ENCODE measurements at places on chromosomes 11 and 22.

GRCh38 chr11:14261066-14261465, 97.9 kb downstream of the RRAS2 start:
- DNase-seq = no peak

- DNase-seq = no peak
These were observed 1.6 kb upstream of the MAP4K2 start for GRCh38 chr11:64804346-64805210.

GRCh38 chr11:128549256-128549944, 38.0 kb downstream of the ETS1 start:
- DNase-seq = no peak

DNA sequence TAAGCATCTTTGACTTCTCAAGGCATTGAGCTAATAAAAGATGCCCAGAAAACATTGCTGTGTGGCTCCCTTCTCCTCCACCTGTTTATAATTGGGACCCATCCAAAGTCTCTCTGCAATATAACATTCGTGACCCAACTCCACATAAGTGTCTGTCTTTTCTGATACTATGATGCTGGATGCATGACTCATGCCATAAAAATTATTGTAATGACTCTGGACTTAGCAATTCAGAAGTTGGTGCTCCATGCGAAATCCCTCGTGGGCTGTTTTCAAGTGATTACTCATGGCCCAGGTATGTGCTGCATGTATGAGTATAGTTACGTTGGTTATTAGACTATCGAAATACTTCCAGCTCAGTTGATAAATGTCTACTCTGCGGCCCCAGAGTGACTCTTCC, 11.7 kb downstream of the FJX1 start:
- no peak for DNase-seq

DNA sequence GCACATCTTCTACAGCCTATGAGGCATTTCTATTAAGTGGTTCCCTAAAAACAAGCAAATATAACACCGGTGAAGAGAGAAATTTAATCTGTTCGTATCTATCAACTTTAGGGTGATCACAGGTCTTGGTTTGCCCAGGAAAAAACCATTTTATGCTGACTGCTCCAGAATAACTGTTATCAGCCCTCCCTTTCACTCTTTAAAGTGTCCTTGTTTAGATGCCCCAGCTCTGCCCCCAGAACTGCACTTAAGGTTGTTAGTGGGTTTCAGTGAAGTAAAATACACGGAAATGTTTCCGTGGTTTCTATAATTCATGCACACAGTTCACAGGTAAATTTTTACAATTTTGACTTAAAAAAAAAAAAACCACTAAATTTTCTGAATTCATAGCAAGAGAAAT, 70.0 kb downstream of the NARS2 start:
- no peak for DNase-seq

DNA sequence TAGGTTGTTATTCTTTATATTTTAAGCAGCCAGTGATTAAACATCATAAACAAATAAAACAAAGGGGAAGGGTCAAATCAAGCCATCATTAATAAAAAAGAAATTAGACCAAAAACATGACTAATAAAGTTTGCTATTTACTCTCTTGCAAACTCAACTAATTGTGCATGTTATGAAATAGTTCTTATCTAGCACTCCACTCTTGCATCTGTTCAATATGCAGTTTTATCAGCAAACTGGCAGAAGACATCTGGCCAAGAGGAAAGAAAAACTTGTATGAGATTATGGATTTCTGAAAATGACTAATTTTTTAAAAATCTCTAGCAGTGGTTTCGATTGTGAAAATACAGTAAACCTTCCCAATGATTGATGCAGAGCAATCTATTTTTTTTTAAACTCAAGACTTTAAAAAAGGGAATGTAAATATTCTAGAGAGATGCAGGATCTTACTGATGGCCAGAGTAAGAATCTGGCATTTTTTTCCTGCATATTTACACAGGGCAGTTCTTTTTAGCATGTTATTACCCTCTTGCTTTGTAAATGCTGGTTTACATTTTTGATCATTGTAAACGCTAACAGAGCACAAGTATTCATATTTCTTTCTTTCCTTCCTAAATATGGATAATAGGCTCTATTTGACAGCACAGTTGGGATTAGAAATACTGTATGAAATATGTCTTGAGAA, 83.3 kb downstream of the GRIA4 start:
- DNase-seq = no peak

GRCh38 chr22:33209930-33210784, 152.0 kb upstream of the SYN3 start:
- DNase-seq = peak; percentile 15

- peak; percentile 51 for DNase-seq
These were observed 31.8 kb downstream of the DLG2 start for GRCh38 chr11:85595285-85595884.

DNA sequence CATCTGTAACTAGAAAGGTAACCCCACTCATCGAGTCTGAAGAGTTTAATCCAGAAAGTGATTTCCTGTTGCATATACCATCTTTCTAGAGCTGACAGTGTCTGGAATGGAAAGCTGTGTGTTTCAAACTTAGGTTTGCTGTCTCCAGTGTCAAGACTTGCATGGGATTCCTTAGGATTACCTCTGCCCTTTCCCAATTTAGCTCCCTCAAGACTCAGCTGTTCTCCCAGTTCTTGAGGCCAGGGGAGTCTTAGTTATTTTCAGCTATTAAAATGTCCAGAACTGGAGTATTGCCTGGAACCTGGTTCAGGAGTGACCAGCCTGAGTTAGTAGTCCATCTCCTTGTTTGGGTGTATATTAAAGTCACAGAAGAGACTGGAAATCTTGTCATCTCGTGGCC, 25.0 kb upstream of the LDHA start:
- no peak for DNase-seq

DNA sequence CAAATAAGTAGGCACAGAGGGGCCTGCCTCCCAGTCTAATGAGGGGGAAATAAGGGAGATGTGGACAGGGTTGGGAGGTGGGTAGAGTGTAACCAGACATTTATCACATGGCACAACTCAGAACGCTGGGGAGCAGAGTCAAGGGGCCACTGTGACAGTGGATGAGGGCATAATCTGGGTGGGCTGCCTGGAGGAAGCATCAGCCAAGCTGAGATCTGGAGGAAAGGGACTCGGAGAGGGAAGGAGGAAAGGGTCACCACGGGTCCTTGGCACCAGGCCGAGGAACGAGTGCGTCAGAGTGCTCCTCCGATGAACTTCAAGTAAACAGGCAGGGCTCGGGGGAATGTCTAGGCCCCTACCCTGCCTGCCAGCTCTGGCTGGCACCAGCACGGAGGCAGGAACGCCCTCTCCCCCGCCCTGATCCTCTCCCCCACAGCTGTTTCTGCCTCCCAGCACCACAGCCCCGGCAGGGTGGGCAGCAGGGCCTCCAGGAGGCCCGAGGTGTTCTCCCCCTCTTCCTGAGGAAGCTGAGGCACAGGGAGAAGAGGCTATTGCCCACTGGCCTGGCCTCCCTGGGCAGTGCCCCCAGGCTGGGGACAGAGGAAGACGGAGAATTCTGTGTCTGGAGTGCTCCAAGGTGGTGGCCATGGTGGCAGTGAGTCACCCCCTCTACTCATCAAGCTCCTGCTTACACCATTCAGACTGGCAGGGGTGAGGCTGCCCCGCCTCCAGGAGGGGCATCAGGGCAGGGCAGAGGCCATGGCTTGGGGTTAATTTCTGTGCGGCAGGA, 4.2 kb downstream of the ALDH3B1 start:
- DNase-seq = no peak

- no peak for DNase-seq
These were observed 13.2 kb downstream of the KCNQ1OT1 start for GRCh38 chr11:2686360-2687222.
